NCI-H2029 (cell line): ENCODE measurements at places on chromosomes 7 and 10.

- no peak for DNase-seq
Observed at GRCh38 chr7:129612112-129613015, 844 bp downstream of the NRF1 start.

DNA sequence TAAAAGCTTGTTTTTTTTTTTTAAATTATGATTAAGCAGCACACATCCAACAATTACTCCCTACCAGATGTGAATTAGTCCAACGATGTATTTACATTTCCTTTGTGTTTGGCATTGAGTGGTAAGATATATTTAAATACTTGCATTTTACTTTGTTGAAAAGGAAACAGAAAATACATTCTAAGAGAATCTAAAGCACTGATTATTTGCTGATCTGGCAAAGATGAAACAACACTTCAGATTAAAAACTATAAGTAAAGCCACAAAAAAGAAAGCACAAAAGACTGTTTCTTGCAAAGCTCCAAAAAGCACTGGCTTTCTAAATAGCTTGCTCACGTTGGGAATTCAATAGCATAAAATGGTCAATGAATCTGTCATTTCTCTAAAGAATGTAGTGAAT is 466.5 kb downstream of the PHTF2 start:
- no peak for DNase-seq

DNA sequence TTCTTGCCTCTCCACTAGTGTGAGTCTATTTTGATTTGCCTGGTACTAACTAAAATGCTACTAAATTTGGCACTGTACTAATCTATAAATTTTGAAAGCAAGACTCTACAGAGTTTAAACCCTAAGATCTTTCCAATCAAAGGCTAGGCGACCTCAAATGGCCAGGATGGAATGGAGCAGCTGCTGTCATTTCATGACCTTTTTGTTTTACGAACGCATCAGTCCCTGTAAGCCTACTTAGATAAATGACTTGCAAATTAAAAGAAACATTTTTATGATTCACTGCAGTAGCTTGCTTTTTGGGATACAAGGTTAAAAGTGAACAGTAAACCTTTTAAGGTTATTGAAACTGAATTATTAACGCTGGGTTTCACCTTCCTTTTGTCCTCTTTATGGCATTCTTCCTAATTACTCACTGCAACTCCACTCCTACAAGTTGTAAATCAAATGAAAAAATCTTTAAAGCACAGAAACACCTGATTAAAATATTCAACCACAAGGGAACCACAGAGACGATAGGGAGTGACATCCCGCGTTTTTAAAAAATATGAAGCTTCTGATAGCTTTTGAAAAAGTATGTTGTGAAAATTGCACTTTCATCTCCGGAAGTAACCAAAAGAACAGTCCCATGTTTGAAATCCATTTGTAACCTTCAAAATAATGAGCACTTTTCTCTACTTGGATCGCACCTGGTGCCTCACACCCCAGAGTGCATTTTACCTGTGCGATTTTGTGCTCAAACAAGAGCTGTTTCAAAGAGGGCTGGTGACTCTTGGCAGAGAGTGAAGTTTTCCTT is 595.1 kb downstream of the PARD3 start:
- DNase-seq, result no peak

DNA sequence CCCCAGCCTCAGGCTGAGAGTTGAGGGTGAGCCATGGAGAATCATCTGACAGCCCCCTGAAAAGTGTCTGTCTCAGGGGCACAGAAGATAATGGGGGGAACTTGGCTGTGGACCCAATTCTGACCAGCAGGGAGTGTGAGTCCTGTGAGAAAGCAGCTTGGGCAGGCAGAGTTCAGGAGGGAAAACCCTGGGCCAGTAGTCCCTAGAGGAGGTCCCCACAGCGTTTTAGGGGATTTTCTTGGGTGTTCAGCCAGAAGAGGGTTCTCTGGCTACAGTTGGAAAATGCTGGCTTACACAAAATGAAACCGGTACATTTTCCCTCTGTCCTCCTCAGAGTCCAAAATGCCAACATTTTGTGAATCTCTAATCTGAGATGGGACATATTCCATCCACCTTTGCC is 35.8 kb upstream of the TRIM8 start:
- no peak for DNase-seq

- DNase-seq, result no peak
Observed at GRCh38 chr7:90816511-90817142, 220.5 kb downstream of the CDK14 start.

GRCh38 chr10:22580711-22581110 is 133.7 kb downstream of the PIP4K2A start:
- DNase-seq, result no peak

DNA sequence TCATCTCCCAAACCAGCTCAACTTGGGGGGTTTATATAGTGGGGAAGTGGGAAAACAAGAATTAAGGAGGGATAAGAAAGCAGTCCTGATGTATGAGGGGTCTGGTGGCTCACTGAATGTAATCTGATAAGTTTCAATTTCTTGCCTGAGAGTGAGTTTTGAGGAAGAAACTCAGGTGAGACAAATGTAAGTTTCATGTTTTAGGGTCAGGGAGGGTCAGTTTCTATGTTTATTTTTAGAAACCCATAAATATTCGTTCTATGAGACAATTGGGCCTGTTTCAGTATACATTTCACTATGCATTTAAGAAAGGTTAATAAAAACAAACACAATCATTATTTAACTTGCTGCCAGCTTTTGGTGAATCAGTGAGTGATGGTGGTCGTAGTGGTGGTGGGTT is 128.0 kb upstream of the MBL2 start:
- no peak for DNase-seq

- DNase-seq, result no peak
Observed at GRCh38 chr10:72784551-72785351, 92.8 kb downstream of the MCU start.

GRCh38 chr10:50310560-50311174 is 59.4 kb upstream of the ASAH2 start:
- DNase-seq, result no peak

- DNase-seq, result no peak
Observed at GRCh38 chr10:16656895-16657294, 135.2 kb upstream of the C1QL3 start.

- no peak for DNase-seq
Observed at GRCh38 chr7:2301511-2301863, 12.8 kb downstream of the SNX8 start.

GRCh38 chr10:69345402-69345801 is 67.1 kb downstream of the HK1 start:
- DNase-seq, result peak; percentile 93

GRCh38 chr7:80275192-80275605 is 140.6 kb downstream of the GNAI1 start:
- DNase-seq, result no peak

DNA sequence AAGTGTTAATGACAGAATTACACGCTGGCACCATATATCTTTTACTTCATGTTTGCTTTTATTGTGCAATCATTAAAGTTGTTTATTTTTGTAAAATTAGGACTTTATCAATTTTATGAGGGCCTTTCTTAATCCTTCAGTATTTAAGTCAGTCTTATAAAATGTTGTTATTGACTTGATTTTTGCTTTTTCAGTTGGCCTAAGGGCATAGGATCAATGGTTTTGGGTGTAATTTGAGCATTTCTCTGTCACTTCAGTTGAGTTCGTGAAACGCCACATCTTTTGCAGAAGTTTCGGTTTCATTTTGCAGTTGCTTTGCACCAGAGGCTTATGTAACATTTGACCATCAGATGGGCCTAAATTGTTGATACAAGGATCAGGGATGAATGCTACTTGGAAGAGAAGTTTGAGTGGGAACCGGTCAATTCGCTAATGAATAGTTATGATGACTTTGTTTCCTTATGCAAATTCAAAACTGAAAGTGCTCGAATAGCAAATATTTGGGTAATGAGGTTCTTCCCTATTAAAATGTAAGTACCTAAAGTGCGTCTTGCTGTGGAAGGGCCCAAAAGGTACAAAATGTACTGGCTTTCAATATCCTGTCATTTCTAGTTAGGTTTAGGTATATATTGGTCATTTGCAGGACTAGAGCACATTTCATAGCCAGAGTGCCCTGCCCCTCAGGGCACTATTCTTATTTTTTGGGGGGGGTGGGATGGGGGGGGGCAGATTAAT is 340.9 kb downstream of the LRMDA start:
- DNase-seq, result peak; percentile 24

- DNase-seq, result peak; percentile 18
Observed at GRCh38 chr10:24483701-24484100, 240.0 kb downstream of the ARHGAP21 start.

- no peak for DNase-seq
Observed at GRCh38 chr7:137932881-137933269, 69.0 kb downstream of the CREB3L2 start.

DNA sequence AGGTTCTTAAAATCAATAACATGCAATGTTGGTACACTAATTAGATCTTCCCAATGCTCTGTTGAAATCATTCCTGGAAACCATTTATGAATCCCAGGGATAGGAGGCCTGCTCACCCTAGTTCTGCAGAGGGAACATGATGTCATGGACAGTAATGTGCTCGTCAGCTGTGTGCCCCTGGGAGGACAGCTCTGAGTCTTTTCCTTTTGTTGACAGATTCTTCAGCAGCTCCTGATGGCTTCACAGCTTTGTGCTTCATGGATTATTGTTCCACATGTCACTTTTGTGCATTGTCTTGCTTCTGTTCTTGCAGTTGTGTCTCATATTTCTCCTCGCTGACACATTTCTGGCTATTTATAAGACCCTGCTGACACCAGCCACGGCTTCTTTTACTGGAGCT is 367.5 kb downstream of the CCSER2 start:
- no peak for DNase-seq

DNA sequence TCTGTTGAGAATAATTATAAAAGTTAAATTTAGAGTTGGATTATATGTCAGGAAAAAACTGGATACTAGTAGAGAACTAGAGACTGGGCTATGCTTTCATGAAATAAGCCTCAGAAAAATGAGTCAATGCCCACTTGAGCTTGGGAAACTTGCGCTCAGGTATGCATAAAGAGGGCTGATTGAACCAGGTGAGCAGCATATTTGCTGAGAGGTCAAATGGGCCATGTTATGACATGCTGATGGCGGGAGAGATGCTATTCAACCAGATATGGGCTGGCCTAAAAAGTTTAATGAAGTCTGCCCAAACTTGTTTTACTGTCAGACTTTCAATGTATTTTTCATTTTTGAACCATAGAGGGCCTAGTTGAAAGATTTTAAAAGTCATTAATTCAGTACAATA is 837.6 kb upstream of the GHITM start:
- no peak for DNase-seq

- no peak for DNase-seq
Observed at GRCh38 chr7:120927454-120928103, 23.0 kb upstream of the ING3 start.

GRCh38 chr10:71727738-71728737 is 8.5 kb upstream of the C10orf105 start:
- DNase-seq, result peak; percentile 73

GRCh38 chr10:77118603-77119282 is 518.9 kb downstream of the KCNMA1 start:
- DNase-seq, result no peak

GRCh38 chr7:34596887-34597286 is 61.1 kb upstream of the NPSR1 start:
- DNase-seq, result no peak

- no peak for DNase-seq
Observed at GRCh38 chr10:29417324-29417723, 128.5 kb downstream of the LYZL1 start.

DNA sequence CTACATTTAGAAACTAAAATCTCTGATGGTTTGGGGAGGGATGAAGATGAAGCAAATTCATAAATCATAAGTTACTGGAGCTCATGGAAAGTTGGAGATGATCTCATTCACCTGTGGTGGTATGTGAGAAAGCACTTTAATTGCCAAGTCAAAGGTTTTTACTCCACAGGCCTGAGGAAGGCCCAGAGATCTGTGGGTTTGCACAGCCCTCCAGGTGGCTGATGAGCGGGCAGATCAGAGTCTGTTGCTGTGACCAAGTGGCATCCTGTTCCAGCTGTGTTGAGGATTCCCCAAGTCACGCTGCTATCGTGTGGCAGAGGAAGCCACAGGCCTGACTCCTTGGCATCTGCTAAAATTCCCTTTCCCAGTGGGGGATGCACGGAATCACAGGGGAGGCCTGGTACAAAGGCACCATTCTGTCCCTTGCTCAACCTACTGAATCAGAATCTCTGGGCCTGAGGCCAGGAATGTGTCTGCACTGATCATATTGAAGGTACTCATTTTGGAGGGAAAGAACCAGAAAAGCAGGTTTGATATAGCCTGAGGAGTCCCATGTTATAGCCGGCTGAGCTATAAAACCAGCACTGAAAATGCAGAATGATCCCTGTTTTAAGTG is 19.7 kb upstream of the DDC start:
- no peak for DNase-seq

GRCh38 chr10:17348501-17349349 is 105.7 kb downstream of the ST8SIA6 start:
- no peak for DNase-seq

DNA sequence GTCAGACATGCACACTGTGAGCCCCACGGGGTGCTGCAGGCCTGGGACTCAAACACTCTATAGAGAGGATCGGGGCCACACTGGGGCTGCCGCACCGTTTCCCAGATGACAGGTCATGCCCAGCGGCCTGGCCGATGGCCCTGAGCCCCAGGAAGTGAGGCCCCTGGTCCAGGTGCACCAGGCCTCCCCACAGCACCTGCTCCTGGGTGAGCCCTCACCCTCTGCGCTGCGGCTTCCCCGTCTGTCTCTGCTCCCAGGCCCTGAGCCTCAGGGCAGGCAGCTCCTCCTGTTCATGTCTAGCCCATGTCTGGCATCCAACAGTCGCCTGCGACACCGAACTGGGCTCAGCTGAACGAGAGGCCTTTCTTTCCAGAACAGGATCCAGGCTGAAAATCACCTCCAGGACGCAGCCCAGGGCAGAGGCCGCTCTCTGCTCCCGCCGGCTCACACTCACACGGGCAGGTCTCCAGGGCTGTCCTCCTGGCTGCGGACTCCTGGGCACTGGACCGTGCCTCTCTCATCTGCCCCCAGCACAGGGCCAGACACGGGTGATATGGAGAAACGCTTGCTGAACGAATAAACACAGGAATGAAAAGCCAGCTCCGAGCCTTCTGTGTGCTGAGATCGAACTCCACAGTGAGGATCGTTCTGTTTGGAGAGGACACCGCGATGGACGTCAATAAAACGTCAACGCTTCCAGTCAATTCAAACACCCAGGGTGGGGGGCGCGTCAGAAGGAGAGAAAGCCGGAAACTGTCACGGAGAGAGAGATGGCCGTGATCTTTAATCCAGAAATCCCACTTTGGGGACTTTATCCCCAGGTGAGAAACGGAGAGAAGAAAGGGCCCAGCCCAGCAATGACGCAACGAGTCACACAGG is 202.4 kb downstream of the ELFN1 start:
- DNase-seq, result no peak

- no peak for DNase-seq
Observed at GRCh38 chr10:36351159-36351558, 709.1 kb upstream of the FZD8 start.

DNA sequence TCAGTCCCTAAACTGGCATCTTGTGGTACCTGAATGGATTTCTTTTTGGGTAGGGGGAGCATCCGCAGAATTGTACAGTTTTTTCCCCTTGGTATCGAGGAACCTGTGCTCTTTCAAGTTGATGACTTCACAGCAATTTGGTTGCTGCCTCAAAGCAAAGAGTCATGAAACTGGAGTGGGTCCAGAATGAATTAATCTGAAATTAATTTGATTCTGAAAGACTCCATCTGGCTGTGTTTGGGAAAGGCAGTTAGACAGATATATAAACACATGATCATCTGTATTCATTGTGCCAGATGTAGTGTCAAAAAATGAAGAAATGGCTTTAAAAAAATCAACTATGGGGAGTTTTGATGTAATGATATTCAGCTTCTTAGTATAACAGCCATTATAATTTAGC is 136.1 kb downstream of the CELF2 start:
- DNase-seq, result no peak

- DNase-seq, result peak; percentile 13
Observed at GRCh38 chr10:59830601-59831259, 75.6 kb downstream of the CCDC6 start.

- DNase-seq, result no peak
Observed at GRCh38 chr7:151647874-151648273, 128.2 kb upstream of the RHEB start.
